ENCODE measurements at places on chromosomes 12 and 14.

DNA sequence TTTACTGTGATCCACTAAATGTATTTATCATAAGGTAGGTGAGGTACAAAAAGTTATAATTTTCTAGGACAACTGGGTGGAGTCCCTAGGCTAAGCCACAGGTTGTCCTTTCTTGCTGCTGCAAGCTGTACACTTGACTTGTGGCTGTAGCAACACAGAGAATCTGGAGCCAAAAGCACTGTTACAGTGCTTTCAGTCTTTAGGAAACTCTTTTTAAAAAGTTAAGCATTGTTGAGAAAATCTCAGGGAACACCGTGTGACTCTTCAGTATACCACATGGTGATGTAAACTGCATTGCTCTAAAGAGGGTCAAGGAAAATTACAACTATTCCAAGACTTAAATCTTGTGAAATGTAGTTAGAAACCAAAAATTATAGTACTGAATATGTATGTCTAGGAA, 11.4 kb downstream of the SLC15A5 start:
- no peak for DNase-seq

GRCh38 chr14:76836029-76836630, 9.9 kb downstream of the LRRC74A start:
- no peak for DNase-seq

DNA sequence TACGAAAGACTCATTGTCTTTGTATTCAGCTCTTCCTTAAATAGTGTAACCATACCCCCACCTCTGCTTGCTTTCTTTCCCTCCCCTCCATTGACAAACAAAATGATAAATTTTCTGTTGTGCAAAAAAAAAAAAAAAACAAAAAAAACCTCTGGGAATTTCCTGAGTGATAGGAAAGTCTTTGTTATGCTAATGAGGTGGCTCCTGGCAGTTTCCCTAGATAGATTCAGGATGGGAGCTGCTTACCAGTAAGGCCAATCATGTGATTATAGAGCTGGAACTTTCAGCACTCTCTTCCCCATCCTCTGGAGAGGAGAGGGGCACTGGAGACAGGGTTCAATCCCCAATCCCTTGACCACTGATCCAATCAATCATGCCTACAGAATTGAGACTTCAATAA, 120.5 kb downstream of the NUAK1 start:
- DNase-seq, result no peak

DNA sequence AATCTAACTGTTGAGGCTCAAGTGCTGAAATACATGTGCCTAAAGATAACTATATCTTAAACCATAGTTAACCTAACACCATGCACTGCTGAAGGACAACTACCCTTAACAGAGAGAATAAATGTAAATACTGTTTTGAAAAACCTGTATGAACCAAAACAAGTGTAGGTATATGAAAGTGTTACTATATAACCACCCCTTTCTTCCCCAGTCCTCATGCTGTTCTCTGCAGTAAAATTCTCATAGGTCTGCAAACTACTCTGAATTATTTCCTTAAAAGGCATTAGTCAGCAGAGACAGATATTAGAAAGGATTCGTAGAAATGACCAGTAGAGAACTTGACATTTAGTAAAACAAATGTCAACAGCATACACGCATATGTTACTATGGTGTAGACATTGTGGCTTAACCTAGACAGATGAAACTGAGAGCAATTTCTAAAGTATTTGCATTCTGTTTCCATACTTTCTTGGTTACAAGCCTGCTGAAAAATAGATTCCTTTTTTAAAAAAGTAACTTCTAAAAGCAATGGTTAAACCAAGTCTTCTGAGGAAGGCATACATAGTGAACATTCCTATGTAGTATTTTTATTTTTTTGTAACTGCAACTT, 13.9 kb downstream of the CSRP2 start:
- no peak for DNase-seq

DNA sequence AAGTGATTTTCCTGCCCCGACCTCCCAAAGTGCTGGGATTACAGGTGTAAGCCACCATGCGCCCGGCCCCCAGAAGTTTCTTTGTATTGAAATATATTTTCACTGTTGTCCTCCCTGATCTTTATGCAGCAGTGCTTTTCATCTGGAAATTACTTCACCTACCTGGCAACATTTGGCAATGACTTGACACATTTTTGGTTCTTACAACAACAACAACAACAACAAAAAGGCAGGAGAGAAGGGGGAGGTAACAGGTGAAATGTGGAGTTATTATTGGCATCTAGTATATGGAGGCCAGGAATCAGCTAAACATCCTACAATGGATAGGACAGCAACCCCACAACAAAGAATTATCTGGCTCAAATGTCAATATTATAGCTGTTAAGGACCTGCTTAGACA, 13.9 kb downstream of the FANCM start:
- no peak for DNase-seq

DNA sequence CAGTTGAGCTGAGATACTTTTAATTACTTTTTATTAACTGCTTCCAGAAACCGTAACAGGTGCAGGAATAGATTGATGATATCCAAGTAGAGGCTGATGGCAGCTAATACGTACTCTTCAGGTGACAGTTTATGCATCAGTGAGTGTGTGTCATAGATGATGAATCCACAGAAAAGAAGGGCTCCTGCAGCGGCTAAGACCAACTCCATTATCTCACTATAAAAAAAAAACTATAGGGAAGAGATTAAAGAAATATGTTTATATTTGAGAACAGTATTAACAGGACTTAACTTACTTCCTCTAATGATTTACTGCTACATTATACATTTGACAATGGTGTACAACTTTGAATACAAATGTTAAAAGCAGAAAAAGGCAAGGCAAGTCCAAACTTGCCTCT, 7.4 kb upstream of the LLPH start:
- DNase-seq, result no peak

DNA sequence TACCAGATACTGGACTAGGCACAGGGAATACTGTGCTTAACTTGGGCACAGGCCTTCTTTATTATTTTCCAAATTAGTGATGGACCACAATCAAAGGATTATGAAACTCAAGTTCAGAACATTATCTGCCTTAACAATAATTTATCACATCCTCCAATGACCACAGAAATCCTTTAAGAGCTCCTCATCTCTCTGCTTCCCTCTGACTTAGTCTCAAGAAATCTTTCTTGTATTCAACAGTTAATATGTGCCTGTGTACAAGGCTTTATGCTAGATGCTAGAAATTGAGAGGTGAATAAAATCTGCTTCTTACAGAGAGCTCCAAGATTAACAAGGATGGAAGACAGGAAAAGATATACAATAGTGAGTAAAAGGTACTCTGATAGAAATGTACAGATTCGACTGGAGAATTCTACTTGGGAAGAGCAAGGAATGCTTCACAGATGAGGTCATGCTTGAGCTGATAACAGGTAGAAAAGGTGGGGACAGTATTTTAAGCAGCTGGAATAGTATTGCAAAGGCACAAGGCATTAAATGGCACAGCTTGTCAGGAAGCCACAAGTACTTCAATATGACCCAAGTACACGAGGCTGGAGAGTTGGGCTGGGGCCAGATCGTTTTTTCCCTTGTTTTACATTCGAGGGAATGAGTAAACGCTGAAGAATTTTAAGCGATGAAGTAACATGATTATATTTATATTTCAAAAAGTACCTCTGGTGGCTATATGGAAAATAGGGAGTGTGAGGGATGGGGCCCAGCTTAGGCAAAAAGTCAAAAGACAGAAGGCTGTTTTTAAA, 55.1 kb upstream of the ARID2 start:
- DNase-seq, result no peak

GRCh38 chr14:72863216-72864006, 30.5 kb downstream of the DPF3 start:
- no peak for DNase-seq

- DNase-seq, result no peak
Measured at GRCh38 chr14:73787486-73788316, 63.9 kb upstream of the PTGR2 start.

DNA sequence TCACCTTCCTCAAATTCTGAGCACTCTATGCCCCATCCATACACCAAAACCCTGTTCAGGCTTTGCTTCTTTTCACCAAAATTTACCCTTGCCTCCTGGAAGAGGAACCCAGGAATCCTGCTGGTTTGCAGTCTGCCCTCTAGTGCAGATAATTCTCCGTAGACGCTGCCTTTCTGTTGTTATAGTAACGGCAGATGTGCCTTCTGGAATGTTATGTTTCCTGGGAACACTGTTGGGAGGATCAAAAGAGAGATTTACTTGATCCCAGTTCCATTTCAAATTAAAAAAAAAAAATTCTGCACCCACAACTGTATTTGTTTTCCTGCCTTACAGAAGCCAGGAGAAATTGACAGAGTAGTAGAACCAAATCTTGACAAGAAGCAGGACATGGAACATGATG, 104.2 kb upstream of the RMST start:
- no peak for DNase-seq

DNA sequence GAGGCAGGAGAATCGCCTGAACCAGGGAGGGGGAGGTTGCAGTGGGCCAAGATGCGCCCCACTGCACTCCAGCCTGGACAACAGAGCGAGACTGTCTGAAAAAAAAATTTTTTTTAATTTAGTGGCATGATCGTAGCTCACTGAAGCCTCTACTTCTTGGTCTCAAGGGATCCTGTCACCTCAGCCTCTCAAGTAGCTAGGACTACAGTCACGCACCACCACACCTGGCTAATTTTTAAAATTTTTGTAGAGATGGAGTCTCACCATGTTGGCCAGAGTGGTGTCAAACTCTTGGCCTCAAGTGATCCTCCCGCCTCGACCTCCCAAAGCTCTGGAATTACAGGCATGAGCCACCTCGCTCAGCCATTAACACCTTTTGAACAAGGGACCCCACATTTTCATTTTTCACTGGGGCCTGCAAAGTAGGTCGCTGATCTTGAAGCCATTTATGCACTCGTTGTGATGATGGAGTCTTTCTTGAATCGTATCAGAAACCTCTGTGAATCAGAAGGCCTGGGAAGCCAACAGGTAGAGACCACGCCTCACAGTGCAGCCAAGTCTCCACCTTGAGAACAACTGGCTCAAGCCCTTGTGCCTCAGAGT, 5.9 kb downstream of the HCAR1 start:
- no peak for DNase-seq

- no peak for DNase-seq
Measured at GRCh38 chr14:32561520-32561919, 232.4 kb downstream of the AKAP6 start.

DNA sequence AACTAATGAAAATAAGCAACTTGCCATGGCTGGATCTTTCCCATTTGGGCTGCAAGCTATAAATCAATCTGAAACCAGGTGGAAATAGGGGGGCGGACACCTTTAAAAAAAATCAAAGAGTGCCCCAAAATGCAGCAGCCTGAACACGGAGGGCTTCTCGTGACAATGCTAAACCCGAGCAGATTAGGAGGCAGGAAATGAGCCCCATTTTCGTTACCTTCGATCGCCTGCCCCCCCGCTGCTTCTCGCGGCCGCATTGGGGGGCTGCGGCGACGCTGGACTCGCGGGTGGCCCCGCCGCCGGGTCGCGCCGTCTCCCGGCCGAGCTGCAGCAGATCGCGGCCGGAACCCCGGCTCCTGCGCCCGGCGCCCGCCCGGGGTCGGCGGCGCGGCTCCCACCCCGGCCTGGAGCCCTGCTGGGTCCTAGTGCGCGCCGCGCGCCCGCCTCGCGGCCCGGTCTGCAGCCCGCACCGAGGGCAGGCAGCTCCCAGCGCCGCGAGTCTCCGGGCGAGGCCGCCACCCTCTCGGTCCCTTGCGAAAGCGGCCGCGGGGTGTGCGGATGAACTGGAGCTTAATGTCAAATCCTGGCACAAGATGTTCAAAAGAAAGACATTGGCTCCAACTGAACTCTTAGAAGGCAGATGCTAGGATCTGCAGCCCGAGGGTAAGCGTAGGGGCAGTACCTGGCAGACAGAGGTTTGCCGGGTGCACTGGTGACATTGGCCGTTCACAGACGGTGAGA, 201.9 kb upstream of the FOXN3 start:
- peak; percentile 46 for DNase-seq

DNA sequence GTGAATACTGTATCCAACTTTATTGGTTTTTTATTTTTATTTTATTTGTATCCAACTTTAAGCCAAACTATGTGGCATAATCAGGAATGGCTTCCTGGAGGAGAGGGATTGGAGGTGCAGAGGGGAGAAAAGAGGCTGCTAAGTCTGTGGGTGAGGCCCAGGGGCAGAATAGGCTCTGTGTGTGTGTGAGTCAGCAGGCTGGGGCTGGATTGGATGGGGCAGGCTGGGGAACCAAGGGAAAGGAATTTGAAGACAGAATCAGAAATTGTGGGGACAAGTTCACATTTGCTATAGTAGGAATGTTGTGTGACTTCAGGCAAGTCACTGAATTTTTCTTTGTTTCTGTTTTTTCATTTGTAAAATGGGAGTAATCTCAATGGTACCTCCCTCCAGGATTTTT, 12.8 kb upstream of the RILPL1 start:
- no peak for DNase-seq

GRCh38 chr12:52229836-52230343, 3.2 kb upstream of the KRT7 start:
- no peak for DNase-seq

DNA sequence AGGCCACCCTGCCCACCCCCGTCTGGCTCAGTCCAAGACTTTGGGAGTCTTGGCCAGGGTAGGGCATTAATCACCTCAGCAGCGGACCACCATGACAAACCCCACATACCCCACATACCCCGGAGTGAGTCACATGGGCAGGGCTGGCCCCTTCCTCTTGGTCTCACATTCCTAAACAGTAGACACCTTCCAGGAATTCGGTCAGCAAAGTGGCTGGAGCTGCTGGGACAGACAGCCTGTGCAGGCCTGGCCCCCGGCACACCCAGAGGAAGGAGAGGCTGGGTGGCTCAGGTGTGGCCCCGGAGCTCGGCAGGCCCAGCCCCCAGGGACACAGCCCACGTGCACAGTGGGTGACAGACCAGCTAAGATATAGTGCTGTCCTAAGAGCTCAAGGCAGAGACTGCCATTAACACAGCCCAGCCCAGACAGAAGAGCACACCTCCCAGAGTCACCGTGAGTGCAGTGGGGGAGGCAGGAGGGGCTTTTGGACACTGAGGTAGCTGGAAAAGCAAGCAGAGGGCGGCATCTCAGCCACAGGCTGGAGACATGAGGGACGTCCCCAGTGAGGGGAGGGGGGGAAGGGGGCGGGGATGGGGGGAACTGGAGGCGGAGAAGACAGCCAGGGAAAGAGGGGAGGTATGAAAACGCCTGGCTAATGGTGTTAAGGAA, 24.0 kb downstream of the CCDC85C start:
- no peak for DNase-seq

DNA sequence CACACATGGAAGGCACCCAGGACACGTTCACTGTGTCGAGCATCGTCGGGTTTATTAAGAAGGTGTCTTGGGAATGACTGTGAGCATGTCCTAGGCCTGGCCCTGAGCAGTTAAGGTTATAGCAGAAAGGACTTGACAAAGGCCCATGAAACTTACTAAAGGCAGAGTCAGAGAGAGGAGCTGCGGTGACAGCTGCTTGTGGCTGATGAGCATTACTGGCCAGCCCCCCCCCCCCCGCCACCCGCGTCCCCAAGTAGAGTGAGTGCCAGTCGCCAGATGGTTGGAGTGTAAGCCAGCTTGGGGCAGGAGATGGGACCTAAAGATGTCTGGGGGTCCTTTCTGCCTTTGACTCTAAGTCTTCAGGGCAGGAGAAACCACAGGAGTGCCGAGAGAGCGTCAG, 169.9 kb downstream of the TSPAN9 start:
- DNase-seq, result no peak
